CD4-positive, CD25-positive, alpha-beta regulatory T cell (primary cell): ENCODE measurements at places on chromosomes 16 and 17.
A peak's percentile ranks its signal among the peaks of the same experiment; 100 is the strongest.

- H3K36me3 ChIP-seq, result no peaks in the 10 kb centered on the region
- H3K27ac ChIP-seq, result no peak overlapping the region
- H3K4me3 ChIP-seq, result no peak overlapping the region
- no peaks in the 10 kb centered on the region for H3K4me1 ChIP-seq
Observed at GRCh38 chr16:59878479-59878878, 1144.4 kb upstream of the GOT2 start.

GRCh38 chr16:58507195-58507962 lies 7.4 kb downstream of the NDRG4 start:
- no peak for DNase-seq
- no peaks in the 10 kb centered on the region for H3K27me3 ChIP-seq
- no peak overlapping the region for H3K4me3 ChIP-seq
- H3K27ac ChIP-seq, result no peak overlapping the region
- no peaks in the 10 kb centered on the region for H3K4me1 ChIP-seq

DNA sequence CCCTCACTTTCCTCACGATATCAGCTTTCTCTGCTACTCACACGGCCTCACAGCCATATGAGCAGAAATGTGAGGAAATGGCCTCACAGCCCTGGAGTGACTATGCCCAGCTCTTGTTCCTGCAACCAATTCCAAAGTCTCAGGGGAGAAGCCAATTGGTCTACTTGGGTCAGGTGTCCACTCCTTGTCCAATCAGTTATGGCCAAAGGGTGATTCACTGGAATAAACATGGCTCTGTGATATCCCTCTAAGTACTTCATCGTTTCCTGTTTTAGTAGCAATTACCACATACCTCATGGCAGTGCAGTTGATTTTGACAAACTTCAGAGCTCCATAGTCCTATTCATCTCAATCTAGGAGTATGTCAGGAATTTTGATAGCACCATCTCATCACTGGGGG lies 195.4 kb downstream of the KATNIP start:
- H3K27ac ChIP-seq, result no peak overlapping the region
- no peak overlapping the region for H3K4me3 ChIP-seq
- peaks cover 4% of the 10 kb centered on the region for H3K36me3 ChIP-seq
- peaks cover 7% of the 10 kb centered on the region for H3K4me1 ChIP-seq

- no peaks in the 10 kb centered on the region for H3K27me3 ChIP-seq
- peak; percentile 67 for DNase-seq
- no peak overlapping the region for H3K4me3 ChIP-seq
- no peak overlapping the region for H3K27ac ChIP-seq
Observed at GRCh38 chr17:42221886-42222745, 27.8 kb upstream of the GHDC start.

- no peaks in the 10 kb centered on the region for H3K27me3 ChIP-seq
- H3K27ac ChIP-seq, result no peak overlapping the region
- no peaks in the 10 kb centered on the region for H3K4me1 ChIP-seq
- no peak for DNase-seq
Observed at GRCh38 chr17:1071103-1071825, 74.3 kb downstream of the TIMM22 start.

DNA sequence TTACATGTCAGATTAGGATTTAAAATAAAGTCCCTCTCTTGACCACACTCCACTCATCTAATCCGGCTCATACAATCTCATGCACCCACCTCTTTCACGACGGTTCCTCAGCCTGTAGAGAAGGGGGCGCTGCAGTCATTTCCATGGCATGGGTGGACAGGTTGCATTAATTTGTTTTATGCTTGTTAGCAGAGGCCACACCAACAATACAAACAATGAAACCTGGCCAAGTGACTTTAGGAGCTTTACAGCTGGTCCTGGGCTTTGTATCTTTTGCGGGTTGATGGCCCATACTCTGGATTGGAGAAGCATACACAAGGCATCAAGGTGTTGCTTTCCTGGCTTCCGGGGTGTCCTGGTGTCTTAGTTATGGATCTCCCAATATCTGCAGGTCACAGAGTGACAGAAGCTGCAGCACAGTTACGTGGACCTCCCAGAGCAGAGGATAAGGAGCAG lies 9.7 kb upstream of the SNF8 start:
- H3K4me3 ChIP-seq, result no peak overlapping the region
- DNase-seq, result no peak
- no peaks in the 10 kb centered on the region for H3K4me1 ChIP-seq
- no peaks in the 10 kb centered on the region for H3K36me3 ChIP-seq
- H3K27me3 ChIP-seq, result peaks cover 3% of the 10 kb centered on the region
- H3K27ac ChIP-seq, result no peak overlapping the region

DNA sequence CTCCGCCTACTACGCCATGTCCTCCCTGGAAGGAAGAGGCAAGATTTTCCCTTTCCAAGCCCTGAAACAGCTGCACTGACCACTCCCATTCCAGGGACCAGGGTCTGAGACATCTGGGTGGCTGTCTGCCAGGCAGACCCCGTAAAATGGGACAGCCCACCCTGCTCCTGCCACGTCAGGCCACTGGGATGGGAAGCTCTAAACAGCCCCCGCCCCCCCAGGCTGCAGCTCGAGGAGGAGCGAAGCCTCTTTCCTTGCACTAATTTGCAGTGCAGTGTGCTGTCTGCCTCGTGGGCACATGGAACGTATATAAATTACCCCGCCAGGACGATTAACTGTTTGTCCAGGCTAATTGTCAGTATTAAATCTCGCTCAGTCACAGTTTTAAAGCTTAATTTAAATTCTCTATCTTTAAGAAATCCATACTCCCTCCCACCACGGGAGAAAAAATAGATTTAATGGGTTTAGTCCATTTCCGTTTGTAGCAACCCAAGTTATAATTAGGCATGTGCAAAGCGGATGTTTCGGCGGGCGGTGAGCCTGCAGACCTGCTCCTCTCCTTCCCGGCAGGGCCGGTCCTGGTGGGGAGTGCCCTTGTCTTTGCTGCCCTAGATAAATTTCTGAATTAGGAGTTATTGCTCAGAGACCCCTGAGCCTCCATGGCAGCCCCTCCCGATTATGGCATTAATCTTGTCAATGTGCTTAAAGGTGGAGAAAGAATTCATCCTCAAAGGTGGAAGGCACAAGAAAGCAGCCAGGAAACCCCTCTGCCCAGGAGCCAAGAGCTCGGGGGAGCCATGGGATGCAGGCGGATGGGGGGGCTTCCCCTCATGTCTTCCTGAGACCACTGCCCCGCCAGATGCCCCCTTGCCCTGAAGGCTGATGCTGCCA lies 268.0 kb upstream of the TNRC6C start:
- peak overlapping the region; percentile 71 for H3K4me3 ChIP-seq
- H3K36me3 ChIP-seq, result no peaks in the 10 kb centered on the region
- H3K4me1 ChIP-seq, result peaks cover 23% of the 10 kb centered on the region
- peak; percentile 40 for DNase-seq
- no peak overlapping the region for H3K27ac ChIP-seq

DNA sequence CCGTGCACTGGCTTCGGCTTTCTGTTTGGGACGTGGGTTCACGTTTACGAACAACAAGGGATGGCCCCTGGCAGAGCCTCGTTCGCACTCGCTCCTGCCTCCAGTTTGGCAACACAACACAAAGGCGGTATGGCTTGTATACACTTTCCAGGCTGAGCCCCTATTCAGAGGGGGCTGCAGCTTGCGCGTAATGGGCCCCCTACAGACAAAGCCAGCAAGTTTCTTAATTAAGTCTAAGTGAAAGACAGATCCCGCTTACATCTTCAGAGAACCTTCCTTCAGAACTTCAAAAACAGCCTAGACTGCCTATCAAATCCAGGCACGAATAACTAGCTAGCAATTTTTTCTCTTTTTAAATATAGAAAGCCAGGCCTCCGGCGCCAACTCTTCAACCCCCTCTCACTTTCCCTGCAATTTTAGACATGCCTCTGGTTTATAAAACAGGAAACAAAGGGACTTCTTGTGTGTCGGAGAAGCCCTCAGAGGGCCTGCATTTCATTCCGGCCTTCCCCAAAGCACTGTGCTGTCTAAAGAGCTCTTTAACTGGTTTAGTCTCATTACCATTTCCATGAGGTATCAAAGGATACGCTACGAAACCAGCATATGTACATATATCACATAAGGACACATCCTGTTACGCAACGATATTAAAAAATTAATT lies 244.9 kb downstream of the STX8 start:
- H3K27ac ChIP-seq, result no peak overlapping the region
- no peaks in the 10 kb centered on the region for H3K4me1 ChIP-seq
- H3K27me3 ChIP-seq, result no peaks in the 10 kb centered on the region
- DNase-seq, result no peak
- H3K36me3 ChIP-seq, result no peaks in the 10 kb centered on the region
